ENCODE measurements at places on chromosomes 13 and 19. TPM values are rescaled to one million over a fixed set of nuclear protein-coding genes. Genes with fewer than 3 reads are reported as not detected.

- no peaks in the 10 kb centered on the region for H3K4me1 ChIP-seq
- no peak for DNase-seq
- no peak overlapping the region for H3K27ac ChIP-seq
- H3K36me3 ChIP-seq: no peaks in the 10 kb centered on the region
Observed at GRCh38 chr19:55368106-55368505, 2.2 kb downstream of the IL11 start.

DNA sequence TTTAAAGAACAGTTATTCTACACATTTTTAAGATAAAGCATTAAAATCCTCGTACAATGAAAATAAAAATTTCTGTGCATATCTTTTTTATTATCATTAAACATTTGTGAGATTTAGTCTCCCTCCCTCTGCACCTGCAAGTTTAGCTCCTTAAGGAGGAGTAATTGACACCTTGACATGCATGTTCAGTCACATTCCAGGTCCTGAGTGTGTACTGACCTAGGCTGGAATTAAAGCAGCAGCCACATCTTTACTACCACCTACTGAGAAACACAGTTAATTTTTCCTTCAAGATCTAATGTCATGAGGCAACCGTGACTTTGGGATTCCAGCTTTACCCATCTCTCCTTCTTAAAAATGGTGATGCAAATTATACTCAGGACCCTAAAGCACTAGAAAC is 123.1 kb upstream of the FREM2 start:
- H3K27me3 ChIP-seq: no peaks in the 10 kb centered on the region
- no peak overlapping the region for H3K27ac ChIP-seq
- DNase-seq: no peak
- no peak overlapping the region for H3K4me3 ChIP-seq
- no peaks in the 10 kb centered on the region for H3K4me1 ChIP-seq
- no peaks in the 10 kb centered on the region for H3K36me3 ChIP-seq

DNA sequence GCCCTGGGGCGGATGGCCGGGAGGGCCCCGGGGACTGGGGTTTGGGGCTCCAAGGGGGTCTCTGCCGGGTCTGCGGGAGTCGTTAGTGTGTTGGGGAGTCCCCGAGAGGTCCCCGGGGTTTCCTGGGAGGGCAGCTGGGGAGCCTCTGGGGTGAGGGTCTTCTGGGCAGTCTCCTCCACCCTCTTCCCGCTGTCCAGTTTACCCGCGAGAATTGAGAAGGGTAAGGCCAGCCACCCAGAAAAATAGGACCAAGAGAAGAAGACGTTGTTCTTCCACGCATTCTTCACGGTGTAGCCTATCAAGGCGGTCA is 1.0 kb upstream of the ETFB start:
- H3K36me3 ChIP-seq: peaks cover 59% of the 10 kb centered on the region
- H3K4me1 ChIP-seq: peaks cover 51% of the 10 kb centered on the region
- no peak for DNase-seq
- peak overlapping the region; percentile 98 for H3K4me3 ChIP-seq
- peak overlapping the region; percentile 95 for H3K27ac ChIP-seq
- H3K27me3 ChIP-seq: no peaks in the 10 kb centered on the region

Gene MISP3
- total RNA-seq: 5.3 TPM

- no peak overlapping the region for H3K4me3 ChIP-seq
- no peaks in the 10 kb centered on the region for H3K36me3 ChIP-seq
- no peaks in the 10 kb centered on the region for H3K4me1 ChIP-seq
Observed at GRCh38 chr13:111532111-111532510, 211.7 kb downstream of the TEX29 start.

- H3K4me1 ChIP-seq: peaks cover 25% of the 10 kb centered on the region
- DNase-seq: no peak
Observed at GRCh38 chr19:1844513-1845124, 3.7 kb downstream of the REXO1 start.

GRCh38 chr19:48169578-48169938 is 586 bp downstream of the LIG1 start:
- no peaks in the 10 kb centered on the region for H3K27me3 ChIP-seq
- peak; percentile 80 for DNase-seq
- peak overlapping the region; percentile 93 for H3K27ac ChIP-seq

- H3K27me3 ChIP-seq: peaks cover 9% of the 10 kb centered on the region
- H3K4me3 ChIP-seq: no peak overlapping the region
- DNase-seq: no peak
- H3K36me3 ChIP-seq: no peaks in the 10 kb centered on the region
- peaks cover 32% of the 10 kb centered on the region for H3K4me1 ChIP-seq
Observed at GRCh38 chr13:50595196-50595595, 248.3 kb downstream of the DLEU7 start.

GRCh38 chr19:40519352-40520322 is 52.8 kb downstream of the SPTBN4 start:
- no peak overlapping the region for H3K27ac ChIP-seq
- no peaks in the 10 kb centered on the region for H3K36me3 ChIP-seq
- H3K27me3 ChIP-seq: peaks cover 20% of the 10 kb centered on the region
- DNase-seq: no peak
- H3K4me3 ChIP-seq: no peak overlapping the region

- H3K36me3 ChIP-seq: no peaks in the 10 kb centered on the region
- H3K4me3 ChIP-seq: no peak overlapping the region
- H3K27me3 ChIP-seq: peaks cover 15% of the 10 kb centered on the region
- H3K27ac ChIP-seq: no peak overlapping the region
- no peak for DNase-seq
- peaks cover 5% of the 10 kb centered on the region for H3K4me1 ChIP-seq
Observed at GRCh38 chr19:53844849-53845246, 20.7 kb upstream of the NLRP12 start.

- no peak for DNase-seq
- peak overlapping the region; percentile 93 for H3K4me3 ChIP-seq
- peaks cover 38% of the 10 kb centered on the region for H3K36me3 ChIP-seq
- H3K27me3 ChIP-seq: no peaks in the 10 kb centered on the region
Observed at GRCh38 chr19:9620842-9621155, 233 bp downstream of the ZNF561 start.

- no peak overlapping the region for H3K27ac ChIP-seq
- no peak for DNase-seq
- no peaks in the 10 kb centered on the region for H3K27me3 ChIP-seq
Observed at GRCh38 chr19:57231686-57232085, 863 bp downstream of the AURKC start.

GRCh38 chr13:51923983-51924539 is 62.3 kb downstream of the CCDC70 start:
- no peak for DNase-seq
- H3K4me3 ChIP-seq: no peak overlapping the region
- peaks cover 28% of the 10 kb centered on the region for H3K4me1 ChIP-seq
- H3K27ac ChIP-seq: no peak overlapping the region
- H3K27me3 ChIP-seq: peaks cover 4% of the 10 kb centered on the region

DNA sequence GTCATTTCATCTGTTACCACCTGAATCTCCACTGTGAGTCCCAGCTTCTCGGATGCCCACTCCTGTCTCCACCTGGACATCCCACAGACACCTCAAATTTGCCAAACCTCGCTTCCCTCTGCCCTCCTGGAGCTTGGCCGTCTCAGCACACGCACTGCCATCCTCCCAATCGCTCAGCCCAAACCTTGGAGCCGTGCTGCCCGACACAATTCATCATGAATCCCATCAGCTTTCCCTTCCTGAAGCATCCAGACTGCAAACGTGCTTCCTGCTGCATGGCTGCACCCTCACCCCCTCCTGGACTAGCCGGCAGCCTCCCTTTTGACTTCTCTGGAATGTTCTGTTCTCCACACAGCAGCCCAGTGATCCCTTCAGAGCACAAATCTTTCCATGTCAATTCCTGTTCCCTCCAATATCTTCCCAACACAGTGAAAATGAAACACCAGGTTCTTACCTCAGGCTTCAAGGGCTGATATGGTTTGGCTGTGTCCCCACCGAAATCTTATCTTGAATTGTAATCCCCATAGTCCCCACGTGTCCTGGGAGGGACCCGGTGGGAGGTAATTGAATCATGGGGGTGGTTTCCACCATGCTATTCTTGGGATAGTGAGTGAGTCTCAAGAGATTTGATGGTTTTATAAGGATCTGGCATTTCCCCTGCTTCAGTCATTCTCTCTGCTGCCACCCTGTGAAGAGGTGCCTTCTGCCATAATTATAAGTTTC is 1.1 kb upstream of the PROZ start:
- H3K36me3 ChIP-seq: peaks cover 9% of the 10 kb centered on the region
- no peak overlapping the region for H3K27ac ChIP-seq
- DNase-seq: no peak
- peaks cover 25% of the 10 kb centered on the region for H3K4me1 ChIP-seq

DNA sequence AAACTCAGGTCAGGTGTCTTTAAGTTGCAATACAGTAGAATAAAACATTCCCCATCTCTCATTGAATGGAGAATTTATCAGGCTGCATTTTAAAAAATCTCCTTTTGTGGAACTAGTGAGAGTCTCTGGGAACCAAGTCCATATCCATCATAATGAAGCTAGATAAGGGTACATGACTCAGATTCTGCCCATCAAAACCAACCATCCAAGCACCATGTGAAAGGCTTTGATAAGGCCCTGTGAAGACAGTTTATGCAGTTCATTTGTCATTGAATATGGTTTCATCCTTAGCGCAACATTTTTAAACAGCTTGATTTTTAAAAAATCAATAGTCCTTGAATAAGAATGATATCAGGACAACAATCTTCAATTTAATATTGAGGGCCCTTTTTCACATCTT is 56.3 kb upstream of the DIAPH3 start:
- H3K4me3 ChIP-seq: no peak overlapping the region
- no peaks in the 10 kb centered on the region for H3K4me1 ChIP-seq
- H3K27me3 ChIP-seq: peaks cover 31% of the 10 kb centered on the region
- no peak overlapping the region for H3K27ac ChIP-seq

- DNase-seq: no peak
- peaks cover 12% of the 10 kb centered on the region for H3K27me3 ChIP-seq
- no peak overlapping the region for H3K27ac ChIP-seq
- no peaks in the 10 kb centered on the region for H3K36me3 ChIP-seq
- H3K4me3 ChIP-seq: no peak overlapping the region
- H3K4me1 ChIP-seq: peaks cover under 1% of the 10 kb centered on the region
Observed at GRCh38 chr13:26022538-26023292, 29.1 kb downstream of the SHISA2 start.

Gene MAP2K7
- 43.0 TPM for total RNA-seq
